ENCODE measurements at places on chromosomes 5 and 9. TPM values are rescaled to one million over a fixed set of nuclear protein-coding genes. Genes with fewer than 3 reads are reported as not detected.

DNA sequence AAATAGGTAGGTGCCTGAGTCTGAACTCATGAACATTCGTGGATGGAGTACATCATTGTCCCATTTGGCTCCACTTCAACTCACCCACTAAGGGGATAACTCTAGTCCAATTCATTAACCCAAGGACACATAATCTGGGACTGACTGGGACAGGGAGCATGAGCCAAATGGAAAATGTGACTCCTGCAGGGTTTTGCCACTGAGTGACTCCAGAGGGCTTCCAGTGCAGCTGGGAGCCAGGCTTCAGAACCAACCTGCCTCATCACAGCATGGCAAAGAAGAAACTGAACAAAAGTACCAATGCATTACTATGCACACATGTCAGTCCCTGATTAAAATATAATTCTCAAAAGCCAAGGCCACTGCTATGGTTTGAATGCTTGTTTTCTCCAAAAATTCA, 159.7 kb upstream of the SNX2 start:
- no peak for DNase-seq

DNA sequence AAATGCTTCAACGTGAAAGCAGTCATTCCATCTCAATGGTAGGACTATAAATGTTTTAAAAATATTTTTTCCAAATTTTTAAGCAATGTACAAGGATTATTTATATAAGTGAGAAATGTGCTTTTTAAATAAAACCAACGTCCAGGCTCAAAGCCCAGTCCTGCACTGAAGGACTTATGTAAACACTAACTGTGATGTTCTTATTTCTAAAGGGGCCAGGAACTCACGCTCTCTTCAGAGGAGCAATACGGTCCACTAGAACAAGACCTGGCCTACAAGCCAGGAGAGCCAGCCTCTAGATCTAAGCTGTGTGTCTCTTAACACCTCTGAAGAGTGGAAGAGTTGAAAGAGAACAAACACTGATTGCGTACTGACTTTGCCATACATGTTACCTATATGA, 12.1 kb downstream of the TTLL11 start:
- no peak for DNase-seq

GRCh38 chr5:62828742-62829603, 250.4 kb downstream of the LRRC70 start:
- DNase-seq = no peak

DNA sequence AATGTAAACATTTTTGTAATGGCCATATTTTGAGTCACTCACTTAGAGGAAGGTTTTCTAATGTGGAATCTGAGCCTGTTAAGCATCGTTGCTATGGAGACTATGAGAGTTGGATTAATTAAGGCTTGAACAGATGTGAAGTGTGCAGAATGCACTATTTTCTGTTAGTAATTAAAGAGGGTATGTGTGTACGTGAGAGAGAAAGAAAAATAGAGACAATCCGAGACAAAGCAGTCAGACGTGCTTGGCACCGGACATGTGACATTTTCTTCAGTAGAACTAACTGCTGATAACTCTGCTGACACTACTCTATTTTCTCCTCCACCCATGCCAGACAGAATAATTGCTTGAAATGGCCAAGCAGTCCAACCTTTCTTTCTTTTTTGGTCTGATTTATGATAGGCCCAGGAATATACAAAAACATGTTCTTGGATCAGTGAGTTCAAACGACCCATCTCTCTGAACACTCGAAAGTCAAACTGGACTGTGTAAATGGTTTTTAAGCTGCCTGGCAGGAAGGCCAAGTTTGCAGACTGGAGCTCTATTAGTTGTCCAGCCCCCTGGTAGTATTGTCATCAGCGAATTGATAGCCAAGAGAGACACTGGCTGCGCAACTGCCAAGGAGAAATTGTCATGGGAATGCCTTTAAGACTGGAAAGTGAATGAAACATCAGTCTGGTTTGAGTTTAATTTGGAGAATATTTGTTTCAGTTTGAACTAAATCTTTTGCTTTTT, 322.1 kb downstream of the ARHGEF28 start:
- no peak for DNase-seq

- no peak for DNase-seq
Measured at GRCh38 chr9:91891915-91892314, 58.1 kb downstream of the ROR2 start.

DNA sequence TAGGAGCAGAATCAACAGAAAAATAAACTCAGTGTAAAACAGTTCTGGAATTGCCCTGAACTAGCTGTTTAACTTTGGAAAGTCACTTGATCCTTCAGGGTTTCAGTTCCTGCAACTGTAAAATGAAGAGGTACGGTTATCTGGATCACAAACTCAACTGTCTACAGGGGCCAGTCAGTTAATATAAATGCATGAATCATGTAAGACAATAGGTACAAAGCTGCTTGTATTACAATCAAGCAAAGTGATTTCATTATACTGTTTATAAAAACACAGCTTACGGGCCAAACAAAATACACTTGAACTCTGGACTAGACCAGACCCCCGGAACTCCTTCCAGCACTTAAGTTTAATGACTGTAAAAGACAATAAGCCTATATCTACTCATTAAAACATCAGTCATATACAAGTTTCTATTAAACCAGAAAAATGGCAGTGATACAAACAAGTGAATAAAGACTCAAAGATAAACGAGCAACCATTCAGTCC, 73.0 kb downstream of the MRPS27 start:
- no peak for DNase-seq

DNA sequence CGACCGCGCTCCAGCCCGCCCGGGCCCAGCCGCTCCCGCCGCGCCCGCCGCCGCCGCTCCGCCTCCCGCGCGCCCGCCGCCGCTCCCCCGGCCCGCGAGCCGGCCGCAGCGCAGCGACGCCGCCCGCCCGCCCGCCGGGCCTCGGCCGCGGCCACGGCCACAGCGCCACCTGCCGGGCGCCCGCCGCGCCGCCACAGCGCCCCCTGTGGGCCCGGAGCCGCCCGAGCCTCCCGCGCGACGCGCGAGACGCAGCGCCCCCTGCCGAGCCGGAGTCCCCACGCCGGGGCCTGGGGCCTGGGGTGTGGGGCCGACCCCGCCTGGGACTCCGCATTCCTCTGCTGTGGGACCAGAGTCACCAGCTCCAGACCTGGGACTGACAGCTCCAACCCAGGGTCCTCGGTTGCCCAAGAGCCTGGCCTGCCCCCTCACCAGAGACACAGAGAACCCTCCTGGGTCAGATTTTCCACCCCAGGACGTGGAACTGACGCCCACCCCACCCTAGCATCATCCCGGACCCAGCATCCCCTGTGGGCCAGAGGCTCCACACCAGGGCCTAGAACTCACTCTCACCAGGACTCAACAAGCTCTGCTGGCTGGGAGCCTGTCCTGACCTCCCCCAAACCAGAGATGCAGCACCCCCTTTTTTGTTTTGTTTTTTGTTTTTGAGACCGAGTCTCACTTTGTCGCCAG, at the start of gene RAPGEF1:
Gene RAPGEF1, minus strand, starts transcription at position 118 of the 690 bp plus-strand sequence. CDS start 246 bp downstream, outside the sequence.
- DNase-seq = no peak

DNA sequence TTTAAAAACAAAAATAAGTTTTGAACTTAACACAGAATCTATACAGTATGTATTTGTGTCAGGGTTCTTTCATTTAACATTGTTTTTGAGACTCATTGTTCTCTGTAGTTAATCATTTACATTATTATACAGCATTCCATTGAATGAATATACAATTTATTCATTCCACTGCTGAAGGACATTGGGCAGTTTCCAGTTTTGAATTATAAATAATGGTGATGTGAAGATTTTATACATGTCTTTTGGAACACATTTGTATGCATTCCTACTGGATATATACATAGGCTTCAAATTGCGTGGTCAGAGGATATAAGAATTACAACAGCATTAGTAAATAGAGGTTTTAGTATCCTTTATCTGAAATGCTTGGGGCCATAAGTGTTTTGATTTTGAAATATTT, 72.0 kb downstream of the CEP120 start:
- no peak for DNase-seq

GRCh38 chr9:123020796-123021195, 12.7 kb upstream of the GPR21 start:
- no peak for DNase-seq

DNA sequence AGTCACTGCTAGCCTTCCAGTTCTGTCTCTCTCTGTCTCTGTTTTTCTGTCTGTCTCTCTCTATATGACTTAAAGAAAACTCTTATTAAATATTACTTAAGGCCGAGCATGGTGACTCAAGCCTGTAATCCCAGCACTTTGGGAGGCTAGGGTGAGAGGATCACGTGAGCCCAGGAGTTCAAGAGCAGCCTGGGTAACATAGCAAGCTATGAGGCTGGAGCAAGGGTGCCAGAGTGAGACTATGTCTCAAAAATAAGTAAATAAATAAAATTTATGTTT, 1.7 kb upstream of the GBGT1 start:
- DNase-seq = no peak

DNA sequence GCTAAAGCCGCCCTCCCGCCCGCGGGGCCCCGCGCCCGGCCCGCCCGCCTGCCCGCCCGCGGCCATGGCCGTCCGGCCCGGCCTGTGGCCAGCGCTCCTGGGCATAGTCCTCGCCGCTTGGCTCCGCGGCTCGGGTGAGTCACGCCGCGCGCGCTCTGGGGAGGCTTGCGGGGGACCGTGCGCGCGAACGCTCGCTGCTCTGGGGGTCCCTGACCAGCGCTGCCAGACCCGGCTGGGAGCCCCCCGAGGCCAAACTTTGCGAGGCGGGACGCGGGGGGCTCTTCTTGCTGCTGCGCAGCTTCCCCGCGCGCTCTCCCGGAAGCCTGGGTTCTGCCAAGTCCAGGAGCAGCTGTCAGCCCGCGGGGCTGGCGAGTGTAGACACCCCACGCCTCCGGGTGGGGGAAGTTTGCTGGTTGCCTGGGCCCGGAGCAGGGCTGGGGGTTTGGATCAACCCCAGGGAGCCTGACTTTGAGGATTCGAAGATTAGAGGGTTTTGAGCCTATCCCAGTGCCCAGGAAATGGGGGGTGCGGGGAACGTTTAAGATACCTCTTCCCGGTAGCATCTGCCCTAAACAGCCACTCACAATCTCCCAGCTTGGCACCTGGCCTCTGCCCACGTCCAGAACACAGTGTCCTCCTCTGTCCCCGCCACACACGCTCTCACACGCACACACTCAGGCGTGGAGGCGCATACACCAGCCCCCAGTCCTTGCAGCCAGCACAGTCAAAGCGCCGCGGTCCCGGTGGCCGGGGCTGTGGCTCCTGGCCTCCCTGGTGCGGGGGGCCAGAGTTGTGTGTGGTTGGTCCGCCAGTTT, 535 bp downstream of the UNC5A start:
- no peak for DNase-seq

GRCh38 chr5:87015901-87016300, 251.8 kb upstream of the RASA1 start:
- no peak for DNase-seq

DNA sequence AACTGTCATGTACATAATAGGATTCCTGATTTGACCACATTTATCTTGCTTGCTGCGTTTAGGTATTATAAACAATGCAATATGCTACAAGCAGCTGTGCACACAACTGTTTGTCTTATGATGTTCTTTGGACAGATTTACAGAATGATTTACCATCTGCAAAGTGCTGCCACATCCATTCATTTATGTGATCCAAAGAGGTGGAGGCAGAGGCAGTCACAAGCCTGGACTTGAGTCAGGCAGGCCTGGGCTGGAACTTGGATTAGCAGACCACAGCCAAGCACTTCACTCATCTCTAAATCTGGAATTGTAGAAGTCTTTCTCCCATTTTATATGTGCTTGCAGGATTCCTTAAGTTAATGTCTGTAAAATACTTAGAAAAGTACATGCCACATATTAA, 149.0 kb downstream of the INSYN2B start:
- DNase-seq = no peak

The GABRA1 gene
- total RNA-seq = 25.3 TPM

The CPLANE1 gene
- 72.8 TPM for total RNA-seq

The FIBCD1 gene
- total RNA-seq = 1.2 TPM

The PRRC1 gene
- total RNA-seq = 58.2 TPM

The EGFLAM gene
- 36.3 TPM for total RNA-seq

The CHSY3 gene
- 11.9 TPM for total RNA-seq

The PHF2 gene
- total RNA-seq = 32.0 TPM

The SLC34A1 gene
- total RNA-seq = not detected

The LHX6 gene
- 0.99 TPM for total RNA-seq
